ENCODE measurements at places on chromosomes 1 and 21.

GRCh38 chr21:38937286-38937790 lies 131.6 kb downstream of the ETS2 start:
- DNase-seq, result no peak

DNA sequence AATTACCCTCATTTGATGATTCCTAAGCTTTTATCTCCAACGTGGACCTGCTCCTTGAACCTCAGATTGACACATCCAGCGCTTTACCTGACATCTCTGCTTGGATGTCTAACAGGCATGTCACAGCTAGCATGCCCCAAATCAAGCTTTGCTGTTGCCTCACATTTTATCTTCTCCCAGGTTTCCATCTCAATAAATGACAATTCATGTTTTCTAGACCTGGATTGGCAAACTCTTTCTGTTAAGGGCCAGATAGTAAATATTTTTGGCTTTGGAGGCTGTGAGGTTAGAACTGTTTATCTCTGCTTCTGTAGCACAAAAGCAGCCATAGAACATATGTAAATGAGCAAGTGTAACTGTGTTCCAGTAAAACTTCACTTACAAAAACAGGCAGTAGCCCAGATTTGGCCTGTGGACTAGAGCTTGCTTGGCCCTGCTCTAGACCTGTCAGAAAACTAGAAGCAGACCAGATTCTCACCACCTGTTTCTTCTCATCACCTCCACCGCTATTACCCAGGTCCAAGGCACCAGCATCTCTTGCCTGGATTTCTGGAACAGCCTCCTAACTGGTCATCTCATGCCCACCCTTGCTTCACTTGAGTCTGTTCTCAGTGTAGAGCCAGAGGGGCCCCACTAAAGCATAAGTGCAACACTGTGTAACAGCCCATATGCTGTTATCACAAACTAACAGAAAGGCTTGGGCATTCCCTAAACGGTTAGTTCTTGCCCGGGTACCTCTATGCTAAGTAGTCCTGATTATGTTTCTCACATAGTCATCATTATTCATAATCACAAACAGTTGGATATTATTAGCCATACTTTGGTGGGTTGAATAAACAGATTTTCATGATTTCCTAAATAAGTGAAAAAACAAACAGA lies 42.3 kb downstream of the UBE4B start:
- no peak for DNase-seq

- no peak for DNase-seq
Observed at GRCh38 chr21:46001821-46002681, 20.5 kb downstream of the COL6A1 start.

DNA sequence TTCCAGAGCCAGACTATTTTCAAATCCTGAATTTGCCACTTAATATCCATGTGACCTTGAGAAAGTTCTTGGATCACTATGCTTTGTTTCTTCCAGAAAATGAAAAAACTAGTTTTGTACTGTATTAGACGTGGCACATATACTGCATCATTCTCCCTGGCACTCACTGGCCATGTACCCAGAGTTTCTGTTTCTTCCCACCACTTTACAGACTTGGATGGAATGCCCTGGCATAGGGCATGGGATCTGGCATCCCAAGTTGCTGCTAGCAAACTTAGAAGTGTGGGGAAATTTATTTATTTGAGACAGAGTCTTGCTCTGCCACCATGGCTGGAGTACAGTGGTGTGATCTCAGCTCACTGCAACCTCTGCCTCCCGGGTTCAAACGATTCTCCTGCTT lies 10.0 kb downstream of the KLF18 start:
- DNase-seq, result no peak

- DNase-seq, result peak; percentile 77
Observed at GRCh38 chr1:15740924-15741850, 1.1 kb upstream of the TMEM82 start.

DNA sequence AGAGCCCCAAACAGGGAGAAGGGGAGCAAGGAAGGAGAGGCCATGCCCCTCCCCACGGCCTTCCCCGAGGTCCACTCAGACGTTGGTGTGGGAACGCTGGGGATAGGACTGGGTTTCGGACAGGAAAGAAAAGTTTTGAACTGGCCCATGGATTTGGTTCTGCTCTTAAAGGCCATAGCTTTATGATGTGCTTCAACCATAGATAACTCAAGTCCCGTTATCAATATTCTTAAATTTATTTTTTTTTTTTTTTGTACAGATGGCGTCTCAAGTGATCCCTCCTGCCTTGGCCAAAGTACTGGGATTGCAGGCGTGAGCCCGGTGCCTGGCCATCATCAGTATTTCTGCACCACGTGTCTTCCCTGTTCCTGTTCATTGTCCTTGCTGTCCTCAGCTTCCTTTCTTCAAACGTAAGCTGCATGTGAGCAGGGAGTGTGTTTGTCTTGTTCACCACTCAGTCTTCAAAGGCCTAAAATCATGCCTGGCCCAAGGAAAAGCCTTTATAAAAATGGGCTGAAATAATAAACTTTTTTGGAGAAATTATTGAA lies 820 bp upstream of the KRTAP10-1 start:
- DNase-seq, result no peak

- no peak for DNase-seq
Observed at GRCh38 chr1:54979327-54979891, 1.0 kb upstream of the TMEM61 start.

- DNase-seq, result peak; percentile 1
Observed at GRCh38 chr1:24901791-24902470, 28.1 kb downstream of the RUNX3 start.

- no peak for DNase-seq
Observed at GRCh38 chr1:222600281-222600680, 10.5 kb upstream of the TAF1A start.

- no peak for DNase-seq
Observed at GRCh38 chr1:157235307-157235706, 97.1 kb upstream of the ETV3 start.

GRCh38 chr1:41799723-41800122 lies 119.0 kb downstream of the HIVEP3 start:
- peak; percentile 77 for DNase-seq

DNA sequence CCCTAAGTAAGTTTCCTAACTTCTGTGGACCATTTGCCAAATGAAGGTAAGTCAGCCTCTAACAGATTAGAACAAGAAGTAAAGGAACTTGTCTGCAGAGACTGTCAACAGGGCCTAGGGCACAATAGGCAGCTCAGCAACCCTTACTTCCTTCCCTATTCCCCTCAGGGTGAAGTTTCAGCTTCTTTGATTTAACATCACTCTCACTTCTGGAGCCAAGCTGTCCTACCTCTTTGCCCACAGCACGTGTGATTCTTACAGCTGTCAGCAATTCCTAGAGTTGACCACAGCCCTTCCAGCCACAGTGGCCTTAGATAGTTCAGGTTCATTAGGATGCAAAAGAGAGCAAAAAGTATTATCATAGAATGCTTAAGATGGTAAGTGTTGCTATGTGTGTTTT lies 7.6 kb upstream of the EIF4G3 start:
- no peak for DNase-seq

DNA sequence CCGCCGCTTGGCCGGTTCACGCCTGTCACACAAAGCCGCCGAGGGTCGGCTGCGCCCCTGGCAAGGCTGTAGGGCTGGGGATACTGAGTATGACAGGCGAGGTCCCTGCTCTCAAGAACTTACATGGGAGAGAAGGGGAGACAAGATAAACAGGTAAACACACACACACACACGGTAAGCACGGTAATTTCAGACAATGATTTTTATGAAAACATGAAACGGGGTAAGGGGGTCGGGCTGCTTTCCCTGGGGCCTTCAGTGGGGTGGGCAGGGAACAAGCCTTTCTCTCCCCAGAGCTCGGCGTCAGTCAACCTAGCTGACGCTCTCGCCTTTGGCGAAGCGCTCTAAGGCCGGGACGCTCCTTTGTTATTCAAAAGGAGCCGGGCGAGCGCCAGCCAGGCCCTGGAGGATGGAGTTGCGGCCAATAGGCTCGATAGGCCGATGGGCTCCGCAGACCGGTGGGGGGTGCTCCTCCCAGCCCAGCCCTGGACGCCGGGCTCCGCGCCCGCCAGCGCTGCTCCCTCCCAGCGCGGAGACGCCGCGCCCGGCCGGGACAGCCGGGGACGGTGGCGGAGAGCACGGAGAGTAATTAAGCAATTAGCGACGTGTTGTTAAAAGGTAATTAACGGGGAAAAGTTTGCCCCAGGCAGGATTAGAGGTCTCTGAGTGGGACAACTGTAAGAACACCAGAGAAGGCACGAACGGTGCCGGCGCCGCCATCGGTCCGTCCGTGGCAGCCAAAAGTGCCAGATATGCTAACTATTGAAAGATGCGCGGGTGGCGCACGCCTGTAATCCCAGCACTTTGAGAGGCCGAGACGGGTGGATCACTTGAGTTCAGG lies 950 bp upstream of the INKA2 start:
- DNase-seq, result no peak

DNA sequence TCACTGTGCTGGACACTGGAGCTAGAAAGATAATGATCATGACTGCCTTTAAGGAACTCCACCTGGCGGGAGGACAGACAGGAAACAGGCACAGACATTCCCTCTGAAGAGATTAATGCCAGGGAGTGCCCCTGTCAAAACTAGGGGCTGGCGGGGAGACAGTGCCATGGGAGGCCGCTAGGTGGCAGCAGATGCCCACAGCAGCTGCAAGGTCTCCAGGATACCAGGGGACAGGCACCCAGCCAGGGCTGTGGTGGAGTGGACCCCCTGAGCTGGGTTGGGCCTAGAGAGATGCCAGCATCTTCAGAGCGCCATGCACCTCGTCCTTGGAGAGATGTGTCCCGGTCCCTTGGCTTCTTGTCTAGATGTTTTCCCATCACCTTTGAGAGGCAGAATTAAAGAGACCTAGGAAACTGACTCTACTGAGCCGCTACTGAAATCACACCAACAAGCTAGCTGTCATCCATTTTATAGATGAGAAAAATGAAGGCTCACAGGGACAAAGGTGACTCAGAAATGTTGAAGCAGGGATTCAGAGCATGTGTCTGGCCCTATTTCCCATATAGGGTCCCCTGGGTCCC lies 3.6 kb downstream of the REN start:
- peak; percentile 81 for DNase-seq

DNA sequence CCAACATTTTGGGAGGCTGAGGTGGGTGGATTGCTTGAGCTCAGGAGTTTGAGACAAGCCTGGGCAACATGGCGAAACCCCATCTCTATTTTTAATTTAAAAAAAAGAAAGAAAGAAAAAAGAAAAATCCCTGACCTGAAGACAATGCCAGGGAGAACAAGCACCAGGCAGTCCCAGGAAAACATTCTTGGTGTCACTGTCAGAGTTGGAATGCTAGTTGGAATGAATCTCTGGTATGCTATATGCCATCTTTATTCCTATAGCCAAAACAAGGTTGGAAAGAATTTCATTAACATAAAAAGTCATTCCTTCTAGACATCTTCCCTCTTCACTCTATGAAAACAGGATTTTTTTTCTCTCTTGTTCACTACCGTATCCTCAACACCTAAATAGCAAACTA lies 2.8 kb downstream of the DNAJC8 start:
- DNase-seq, result no peak

DNA sequence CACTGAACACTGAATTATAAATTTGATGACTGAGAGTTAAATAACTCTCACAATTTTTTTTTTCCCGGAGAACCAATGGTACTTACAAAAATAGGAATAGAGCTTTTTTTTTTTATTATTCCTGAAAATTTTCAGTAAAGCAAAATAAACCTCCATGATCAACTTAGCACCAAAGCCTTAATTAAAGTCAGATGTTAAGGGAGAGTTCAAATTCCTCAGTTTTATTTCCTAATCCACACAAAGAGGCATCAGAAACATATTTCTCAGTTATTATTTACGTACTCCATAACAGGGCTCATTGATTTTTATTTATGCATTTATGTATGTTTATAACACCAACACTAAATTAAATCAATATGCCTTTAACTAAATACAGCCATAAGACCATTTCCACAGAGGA lies 55.5 kb downstream of the PLPPR5 start:
- DNase-seq, result no peak

DNA sequence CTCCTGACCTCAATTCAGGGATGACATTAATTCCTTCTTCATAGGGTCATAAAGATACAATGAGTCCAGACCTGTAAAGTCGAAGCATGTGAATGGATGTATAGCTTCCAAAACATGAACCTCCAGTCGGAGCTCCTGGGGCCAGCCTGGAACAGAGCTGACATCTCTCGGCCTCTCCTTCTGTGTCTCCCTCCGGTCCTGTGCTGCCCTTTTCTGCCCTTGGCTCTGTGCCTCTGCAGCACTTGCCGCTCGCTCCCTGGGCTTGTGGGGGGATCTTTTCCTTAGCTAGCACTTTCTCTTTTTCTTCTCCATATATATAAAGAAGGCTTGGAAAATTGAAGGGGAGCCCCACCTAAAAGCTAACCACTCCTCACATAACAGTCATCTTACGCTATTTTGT lies 42.5 kb downstream of the TMCC2 start:
- DNase-seq, result no peak
